ENCODE measurements at places on chromosomes 13 and 19. TPM values are rescaled to one million over a fixed set of nuclear protein-coding genes. Genes with fewer than 3 reads are reported as not detected.

MCEMP1 gene
- not detected for total RNA-seq

CDX2 gene
- 0.64 TPM for total RNA-seq

HMG20B gene
- total RNA-seq, result 61.1 TPM

SSC5D gene
- 0.99 TPM for total RNA-seq

OR7C1 gene
- total RNA-seq, result not detected
